ENCODE measurements at places on chromosomes 11 and 22. TPM values are rescaled to one million over a fixed set of nuclear protein-coding genes. Genes with fewer than 3 reads are reported as not detected.

LINC01488 gene
- polyA plus RNA-seq: 0.06 TPM

CHRM1 gene
- not detected for polyA plus RNA-seq

CARD10 gene
- 12.3 TPM for polyA plus RNA-seq

KRTAP5-8 gene
- polyA plus RNA-seq: not detected

CCDC81 gene
- polyA plus RNA-seq: 1.4 TPM

GRIK4 gene
- polyA plus RNA-seq: 0.30 TPM

APOA1 gene
- polyA plus RNA-seq: 1.8 TPM

TENM4 gene
- polyA plus RNA-seq: 9.0 TPM

SOX6 gene
- 30.0 TPM for polyA plus RNA-seq

SMC1B gene
- 0.06 TPM for polyA plus RNA-seq

OR8D4 gene
- polyA plus RNA-seq: 0.18 TPM

NXPE4 gene
- polyA plus RNA-seq: not detected

WT1 gene
- not detected for polyA plus RNA-seq

OR51I1 gene
- not detected for polyA plus RNA-seq

OR51B5 gene
- not detected for polyA plus RNA-seq

MUC5AC gene
- polyA plus RNA-seq: not detected

ACCSL gene
- not detected for polyA plus RNA-seq

CSNK2A3 gene
- polyA plus RNA-seq: 1.4 TPM

PHETA2 gene
- 17.9 TPM for polyA plus RNA-seq

GLYAT gene
- polyA plus RNA-seq: not detected

SEPTIN5 gene
- polyA plus RNA-seq: 130 TPM

CYP2D6 gene
- 1.4 TPM for polyA plus RNA-seq

PHOX2A gene
- polyA plus RNA-seq: 0.21 TPM

HTR3A gene
- polyA plus RNA-seq: not detected

RIMBP3B gene
- not detected for polyA plus RNA-seq

DERL3 gene
- 1.2 TPM for polyA plus RNA-seq

UPB1 gene
- 0.40 TPM for polyA plus RNA-seq

MYBPC3 gene
- 0.49 TPM for polyA plus RNA-seq

TTC36 gene
- polyA plus RNA-seq: 3.8 TPM
